CD4-positive, CD25-positive, alpha-beta regulatory T cell (primary cell): ENCODE measurements at places on chromosomes 2 and 18. TPM values are rescaled to one million over a fixed set of nuclear protein-coding genes. Genes with fewer than 3 reads are reported as not detected.

IMPACT gene
- total RNA-seq = 12.2 TPM

PTPRN gene
- total RNA-seq = not detected

SEPTIN10 gene
- total RNA-seq = 5.6 TPM

SNORC gene
- 1.3 TPM for total RNA-seq

NHEJ1 gene
- total RNA-seq = 12.9 TPM

UGT1A5 gene
- total RNA-seq = not detected

SLC9A4 gene
- total RNA-seq = not detected

GPR45 gene
- not detected for total RNA-seq

NEUROD1 gene
- not detected for total RNA-seq

REG3G gene
- not detected for total RNA-seq

CSRNP3 gene
- not detected for total RNA-seq

EVX2 gene
- not detected for total RNA-seq

FSHR gene
- total RNA-seq = not detected

SNRNP27 gene
- 44.1 TPM for total RNA-seq

VWA3B gene
- total RNA-seq = not detected

PPP1R7 gene
- total RNA-seq = 68.0 TPM

MYO3B gene
- not detected for total RNA-seq

CYS1 gene
- total RNA-seq = not detected

RTP5 gene
- total RNA-seq = 0.44 TPM

KCNJ3 gene
- total RNA-seq = not detected

ABCA12 gene
- not detected for total RNA-seq

CCDC74B gene
- total RNA-seq = not detected

DNA sequence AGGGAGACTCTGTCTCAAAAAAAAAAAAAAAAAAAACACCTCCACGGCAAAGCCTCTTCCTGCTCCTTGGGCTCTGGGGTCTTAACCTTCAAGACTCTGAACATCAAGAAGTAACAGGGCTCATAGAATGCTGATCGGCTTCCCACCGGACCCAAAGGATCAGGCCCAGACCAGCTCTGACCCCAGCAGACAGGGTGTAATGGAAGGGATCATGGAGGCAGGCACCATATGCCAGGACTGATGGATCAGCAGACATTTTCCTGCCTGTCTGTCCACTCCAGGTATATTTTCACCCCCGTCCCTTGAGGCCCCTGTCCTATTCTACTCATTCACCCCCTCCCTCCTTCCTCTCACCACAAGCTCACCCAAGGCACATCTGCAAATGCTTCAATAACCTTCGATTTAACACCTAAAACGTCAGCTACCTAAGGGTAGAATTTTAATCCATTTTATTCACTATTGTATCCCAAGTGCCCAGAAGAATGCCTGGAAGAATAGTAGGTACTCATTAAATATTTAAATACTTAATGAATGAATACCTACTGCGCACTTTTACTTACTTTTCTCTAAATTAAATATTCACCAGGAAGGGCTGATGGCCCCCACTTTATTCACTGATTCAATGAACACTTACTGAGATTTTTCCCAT, 4.6 kb upstream of the SPEG start:
- no peak for DNase-seq

GRCh38 chr18:46260016-46260878, 156.1 kb downstream of the HAUS1 start:
- DNase-seq = no peak

DNA sequence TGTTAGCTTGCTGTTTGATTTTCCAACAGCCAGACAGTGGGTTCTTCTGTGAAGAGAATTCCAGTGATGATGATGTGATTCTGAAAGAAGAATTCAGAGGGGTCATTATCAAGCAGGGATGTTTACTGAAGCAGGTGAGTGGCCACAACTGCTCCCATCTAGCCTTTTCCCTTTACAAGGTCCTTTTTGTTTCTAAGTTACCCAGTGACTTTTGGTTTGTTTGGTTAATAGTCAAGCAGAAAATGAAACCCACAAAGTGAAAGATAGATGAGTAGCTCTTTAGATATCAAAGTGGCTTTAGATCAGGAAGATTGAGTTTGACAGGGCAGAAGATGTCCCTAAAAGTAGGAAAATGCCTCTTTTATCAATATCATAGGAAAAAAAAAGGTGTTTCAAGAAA, 23.3 kb downstream of the PLEK start:
- DNase-seq = no peak

DNA sequence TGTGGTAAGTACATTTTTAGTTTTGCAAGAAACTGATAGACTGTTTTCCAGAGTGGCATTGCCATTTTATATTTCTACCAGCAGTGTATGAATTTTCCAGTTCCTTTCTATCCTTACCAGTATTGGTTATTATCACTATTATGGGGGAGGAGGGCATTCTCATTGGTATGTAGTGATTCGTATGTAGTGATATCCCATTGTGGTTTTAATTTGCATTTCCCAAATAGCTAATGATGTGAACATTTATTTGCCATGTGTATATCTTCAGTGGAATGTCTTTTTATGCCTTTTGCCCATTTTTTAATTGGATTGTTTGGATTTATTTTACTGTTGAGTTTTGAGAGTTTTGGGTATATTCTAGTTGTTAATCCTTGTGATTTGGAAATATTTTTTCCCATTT, 16.9 kb downstream of the EIF5B start:
- no peak for DNase-seq

GRCh38 chr2:175356901-175357300, 175.4 kb upstream of the ATP5MC3 start:
- DNase-seq = no peak

GRCh38 chr2:19818543-19818942, 83.2 kb downstream of the TTC32 start:
- no peak for DNase-seq

- no peak for DNase-seq
Observed at GRCh38 chr2:122863532-122863931, 1108.1 kb downstream of the TSN start.

DNA sequence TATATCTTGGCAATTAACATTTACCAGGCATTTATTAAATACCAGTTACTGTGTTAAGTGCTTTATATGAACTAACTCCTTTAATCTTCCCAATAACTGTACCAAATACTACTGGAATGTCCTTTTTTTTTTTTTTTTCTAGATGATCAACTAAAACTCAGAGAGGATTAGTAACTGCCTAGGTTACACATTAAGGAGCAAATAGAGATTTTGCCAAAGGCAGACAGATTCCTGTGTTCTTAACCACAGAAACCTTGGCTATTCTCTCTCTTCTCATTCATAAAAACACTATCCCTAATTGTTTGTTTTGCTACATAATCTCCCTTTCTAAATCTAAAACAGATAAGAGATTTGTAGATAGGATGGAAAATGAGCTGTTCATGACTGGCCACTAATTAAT, 13.3 kb downstream of the DHX57 start:
- no peak for DNase-seq

DNA sequence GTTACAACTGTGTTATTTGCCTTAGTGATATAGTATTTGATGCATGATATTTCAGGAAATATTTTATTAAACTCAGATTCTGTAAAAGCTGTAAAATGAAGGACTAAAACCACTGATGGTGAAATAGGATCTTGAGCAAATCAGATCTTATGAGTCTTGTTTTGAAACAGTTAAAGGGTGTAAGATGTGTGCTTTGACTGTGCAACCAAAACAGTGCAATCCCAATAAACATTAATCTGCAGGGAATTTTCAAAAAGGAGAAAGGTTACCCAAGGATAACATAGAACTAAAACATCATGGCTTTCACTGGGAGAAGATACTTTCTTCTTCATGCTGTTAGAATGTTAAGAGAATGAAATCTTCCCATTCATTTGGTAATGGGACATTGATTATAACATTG, 378.7 kb downstream of the PARD3B start:
- no peak for DNase-seq

DNA sequence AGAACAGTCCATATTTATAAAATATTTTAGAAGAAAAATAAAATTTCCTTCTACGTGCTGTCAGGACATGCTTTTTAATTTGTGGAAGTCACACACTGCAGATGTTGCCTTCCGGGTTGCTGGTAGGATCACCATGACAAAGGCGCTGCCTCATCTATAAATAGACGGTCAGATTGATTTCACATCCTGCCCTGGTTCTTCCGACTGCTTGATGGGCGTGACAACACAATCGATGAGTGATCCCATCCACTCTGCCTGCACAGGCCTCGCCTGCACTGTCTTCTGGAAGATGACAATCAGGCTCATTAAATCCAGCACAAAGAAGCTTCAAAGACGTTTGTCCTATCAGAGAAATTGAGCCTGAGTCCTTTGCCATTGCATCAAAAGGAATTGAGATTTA, 318.9 kb upstream of the TRIB2 start:
- no peak for DNase-seq

- DNase-seq = no peak
Observed at GRCh38 chr2:13821255-13821880, 811.1 kb upstream of the LRATD1 start.

GRCh38 chr2:109525836-109526235, 87.9 kb downstream of the SEPTIN10 start:
- DNase-seq = no peak

GRCh38 chr2:122414902-122415301, 659.5 kb downstream of the TSN start:
- no peak for DNase-seq

DNA sequence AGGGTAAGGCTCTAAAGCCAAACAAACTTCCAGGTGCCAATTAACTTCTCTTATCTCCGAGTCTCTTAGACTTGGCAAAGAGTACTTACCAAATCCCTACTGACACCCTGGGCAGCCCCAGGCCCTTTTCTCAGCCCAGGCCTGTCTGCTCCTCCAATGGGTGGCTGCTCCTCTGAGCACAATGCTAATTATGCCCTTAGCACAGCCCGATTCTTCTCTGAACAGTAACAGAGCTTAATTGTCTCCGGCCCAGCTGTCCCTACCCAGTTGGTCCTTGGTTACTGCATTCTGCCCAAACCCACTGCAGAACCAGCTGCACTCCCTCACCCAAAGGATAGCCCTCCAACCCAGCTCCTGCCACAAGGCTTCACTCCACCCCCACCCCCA, 110.3 kb downstream of the SMAD7 start:
- no peak for DNase-seq

DNA sequence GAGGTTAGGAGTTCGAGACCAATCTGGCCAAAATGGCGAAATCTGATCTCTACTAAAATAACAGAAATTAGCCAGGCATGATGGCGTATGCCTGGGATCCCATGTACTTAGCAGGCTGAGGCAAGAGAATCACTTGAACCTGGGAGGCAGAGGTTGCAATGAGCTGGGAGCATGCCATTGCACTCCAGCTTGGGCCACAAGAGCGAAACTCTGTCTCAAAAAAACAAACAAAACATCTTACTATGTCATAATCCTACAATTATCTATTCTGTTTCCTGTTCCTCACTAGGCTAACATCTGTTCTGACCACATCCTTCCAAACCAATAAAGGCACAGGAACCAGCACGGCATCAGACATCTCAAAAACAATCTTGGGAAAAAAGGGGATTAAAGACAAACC, 361.8 kb upstream of the UBE2E3 start:
- no peak for DNase-seq

GRCh38 chr18:56157541-56157940, 480.9 kb downstream of the TXNL1 start:
- DNase-seq = no peak

DNA sequence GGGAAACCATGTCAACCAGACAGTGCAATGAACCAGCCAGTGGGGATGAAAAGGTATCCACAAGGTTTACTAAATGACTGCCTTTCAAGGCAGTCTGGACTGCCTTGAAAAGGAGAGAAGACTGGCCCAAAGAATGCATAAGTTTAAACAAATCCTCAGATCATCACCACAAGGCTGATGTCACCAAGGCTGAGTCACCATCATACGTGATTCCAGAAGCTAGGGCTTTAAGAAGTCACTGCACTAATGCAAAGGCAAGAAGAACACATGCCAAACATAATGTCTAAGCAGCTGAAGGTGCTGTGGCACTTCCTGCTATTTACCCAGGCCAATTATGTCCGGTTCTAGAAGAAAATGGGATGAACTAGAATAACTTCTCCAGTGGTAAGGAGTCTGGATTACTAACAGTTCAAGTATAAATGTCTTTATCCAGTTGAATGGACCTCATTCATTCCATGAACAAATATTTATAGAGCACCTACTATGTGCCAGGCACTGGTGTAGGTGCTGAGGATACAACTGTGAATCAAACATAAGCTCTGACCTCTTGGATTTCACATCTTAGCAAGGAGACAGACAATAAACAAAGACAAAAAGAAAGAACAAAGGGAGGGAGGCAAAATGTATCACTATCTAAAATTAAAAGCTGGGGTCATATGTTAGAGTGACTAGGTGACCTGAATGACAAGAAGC, 37.6 kb upstream of the ONECUT2 start:
- DNase-seq = no peak

GRCh38 chr2:175403599-175404221, 222.2 kb upstream of the ATP5MC3 start:
- DNase-seq = no peak

DNA sequence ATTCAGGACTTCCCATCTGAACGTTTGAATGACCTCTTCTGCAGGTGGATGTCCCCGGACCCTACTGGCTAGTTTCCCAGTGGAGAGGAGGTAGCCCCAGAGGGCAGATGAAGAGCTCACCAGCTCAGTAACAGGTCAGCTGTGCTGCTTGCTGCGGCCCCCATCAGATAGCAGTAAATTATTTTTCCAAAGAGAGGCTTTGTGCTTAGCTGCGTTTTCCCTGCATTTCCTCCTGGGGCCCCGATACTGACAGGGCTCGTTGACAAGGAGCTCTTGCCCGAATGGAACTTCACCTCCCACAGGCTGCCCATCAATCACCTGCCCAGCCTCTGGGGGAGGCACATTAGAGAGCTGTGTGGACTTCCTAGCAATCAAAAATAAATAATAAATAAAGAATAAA, 185.8 kb downstream of the DOK6 start:
- no peak for DNase-seq

GRCh38 chr2:108884619-108885018, 98.0 kb downstream of the CCDC138 start:
- no peak for DNase-seq

DNA sequence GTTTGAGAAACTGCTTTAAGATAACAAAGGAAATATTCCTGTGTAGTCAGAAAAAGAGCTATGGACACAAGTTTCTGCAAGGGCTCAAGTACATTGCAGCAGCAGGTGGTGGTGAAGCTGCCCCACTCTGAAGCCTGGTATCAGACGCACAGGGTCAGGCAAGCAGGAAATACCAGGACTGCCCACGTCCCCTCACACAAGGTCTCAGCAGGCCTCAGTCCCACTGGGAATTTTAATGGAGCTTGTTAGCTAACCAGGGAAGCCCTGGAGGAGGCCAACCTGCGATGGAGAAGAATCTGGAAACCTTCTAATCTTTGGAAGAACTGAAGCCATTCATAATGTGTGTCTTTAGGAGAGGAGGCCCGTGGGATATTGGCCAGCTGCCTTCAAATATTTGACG, 168.3 kb downstream of the UXS1 start:
- DNase-seq = no peak

DNA sequence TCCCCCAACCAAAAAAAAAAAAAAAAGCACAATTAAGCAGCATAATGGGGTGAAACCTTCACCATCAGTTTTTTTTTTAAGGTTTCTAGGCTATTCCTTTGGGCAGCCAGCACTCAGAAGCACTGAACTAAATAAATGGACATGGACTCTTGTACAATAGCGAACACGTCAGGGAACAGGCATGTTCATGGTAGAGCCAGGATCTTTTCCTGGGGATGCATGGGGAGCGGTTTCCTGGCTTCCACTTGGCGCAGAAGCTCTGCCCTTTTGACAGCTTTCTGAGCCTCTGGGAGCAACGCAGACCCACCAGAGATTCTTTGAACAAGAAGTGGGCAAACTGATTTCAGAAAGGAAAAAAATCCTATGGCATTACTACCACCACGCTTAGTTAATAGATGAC, 35.0 kb downstream of the ALPK2 start:
- DNase-seq = no peak
